Placental pericyte (primary cell): ENCODE measurements at places on chromosomes 13 and 19. TPM values are rescaled to one million over a fixed set of nuclear protein-coding genes. Genes with fewer than 3 reads are reported as not detected.

PTGIR gene
- 6.7 and 10.1 TPM in 2 replicates for total RNA-seq

FPR3 gene
- 0.43 TPM in 1 of 2 replicates, not detected in the other for total RNA-seq

ZNF304 gene
- 7.9 and 10.9 TPM in 2 replicates for total RNA-seq

PPM1N gene
- total RNA-seq, result 0.43 and 1.5 TPM in 2 replicates

CEACAM1 gene
- not detected in 2 replicates for total RNA-seq

RINL gene
- total RNA-seq, result 1.0 and 1.8 TPM in 2 replicates

CLEC4G gene
- total RNA-seq, result not detected in 2 replicates

NKPD1 gene
- total RNA-seq, result under 0.01 and 0.29 TPM in 2 replicates

ZNF850 gene
- total RNA-seq, result 4.2 and 9.2 TPM in 2 replicates

VSIG10L gene
- 0.88 and 1.4 TPM in 2 replicates for total RNA-seq

CRX gene
- not detected in 2 replicates for total RNA-seq

FUT6 gene
- not detected in 2 replicates for total RNA-seq

ZNF846 gene
- total RNA-seq, result 4.8 and 7.7 TPM in 2 replicates

PPP1R37 gene
- total RNA-seq, result 40.3 and 47.5 TPM in 2 replicates

TRPC4 gene
- total RNA-seq, result 3.9 and 6.3 TPM in 2 replicates
